Muscle of arm (tissue), 14 donors: ENCODE measurements at places on chromosomes 1 and 21. TPM values are rescaled to one million over a fixed set of nuclear protein-coding genes. Genes with fewer than 3 reads are reported as not detected.

SLFNL1 gene
- polyA plus RNA-seq = not detected

OR10Z1 gene
- 0.21 TPM for polyA plus RNA-seq

CSF3R gene
- 3.0 TPM for polyA plus RNA-seq

PLA2G2C gene
- not detected for polyA plus RNA-seq

DPYD gene
- 9.2 TPM for polyA plus RNA-seq
